ENCODE measurements at places on chromosomes 2 and 18.

- no peak for DNase-seq
These were observed 16.3 kb upstream of the RAB10 start for GRCh38 chr2:26017464-26018183.

DNA sequence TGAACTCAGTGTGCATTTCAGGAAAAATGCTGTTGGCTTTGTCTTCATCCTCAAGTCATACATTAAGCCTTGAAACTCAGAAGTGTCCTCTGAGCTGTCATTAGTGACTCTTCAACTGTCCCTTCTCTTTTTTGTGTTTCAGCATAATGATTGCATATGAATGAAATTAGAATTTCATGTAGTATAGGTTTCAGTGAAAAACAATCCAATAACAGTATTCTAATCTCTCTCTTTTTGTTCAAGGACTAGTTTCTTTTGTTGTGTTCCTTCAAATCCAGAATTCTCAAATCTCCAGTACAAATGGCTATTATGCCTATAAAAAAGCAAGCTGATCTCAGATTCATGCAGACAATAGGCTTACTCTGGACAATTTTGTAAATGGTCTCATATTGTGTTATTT is 133.5 kb downstream of the QPCT start:
- no peak for DNase-seq

DNA sequence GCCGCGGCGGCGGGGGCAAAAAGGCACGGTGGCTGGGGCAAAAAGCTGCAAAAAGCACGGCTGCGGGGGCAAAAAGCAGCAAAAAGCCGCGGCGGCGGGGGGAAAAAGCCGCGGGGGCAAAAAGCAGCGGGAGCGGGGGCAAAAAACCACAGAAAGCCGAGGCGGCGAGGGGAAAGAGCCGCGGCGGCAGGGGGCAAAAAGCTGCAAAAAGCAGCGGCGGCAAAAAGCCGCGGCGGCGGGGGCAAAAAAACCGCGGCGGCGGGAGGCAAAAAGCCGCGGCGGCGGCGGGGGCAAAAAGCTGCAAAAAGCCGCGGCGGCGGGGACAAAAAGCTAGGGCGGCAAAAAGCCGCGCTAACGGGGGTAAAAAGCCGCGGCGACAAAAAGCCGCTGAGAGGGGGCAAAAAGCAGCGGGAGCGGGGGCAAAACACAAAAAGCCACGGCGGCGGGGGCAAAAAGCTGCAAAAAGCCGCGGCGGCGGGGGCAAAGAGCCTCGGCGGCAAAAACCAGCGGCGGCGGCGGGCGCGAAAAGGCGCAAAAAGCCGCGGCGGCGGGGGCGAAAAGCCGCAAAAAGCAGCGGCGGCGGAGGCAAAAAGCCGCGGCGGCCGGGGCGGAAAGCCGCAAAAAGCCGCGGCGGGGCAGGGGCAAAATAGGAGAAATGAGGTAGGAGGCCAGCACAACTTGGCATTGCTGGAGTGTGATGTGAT is 123.4 kb downstream of the ANKRD30BL start:
- DNase-seq: no peak

- no peak for DNase-seq
These were observed 9.0 kb downstream of the PMAIP1 start for GRCh38 chr18:59908799-59909198.

DNA sequence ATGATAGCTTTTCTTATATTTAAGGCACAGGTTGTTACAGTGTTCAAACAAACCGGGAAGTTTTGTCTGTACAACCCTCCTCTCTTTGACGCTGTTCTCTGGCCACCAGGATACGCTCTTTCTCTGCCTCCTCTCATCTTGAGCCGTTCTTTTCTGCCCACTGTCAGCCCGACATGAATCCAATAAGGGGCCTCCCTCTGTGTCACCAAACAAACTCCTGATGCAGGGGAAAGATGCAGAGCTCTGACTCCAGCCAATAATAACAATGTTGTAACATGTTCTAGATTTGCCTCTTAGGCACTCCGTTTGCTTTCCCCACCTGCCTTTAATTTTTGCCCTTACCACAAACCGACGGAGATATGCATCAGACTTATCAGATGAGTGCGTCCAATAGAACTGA is 449.3 kb downstream of the SLC4A3 start:
- no peak for DNase-seq

DNA sequence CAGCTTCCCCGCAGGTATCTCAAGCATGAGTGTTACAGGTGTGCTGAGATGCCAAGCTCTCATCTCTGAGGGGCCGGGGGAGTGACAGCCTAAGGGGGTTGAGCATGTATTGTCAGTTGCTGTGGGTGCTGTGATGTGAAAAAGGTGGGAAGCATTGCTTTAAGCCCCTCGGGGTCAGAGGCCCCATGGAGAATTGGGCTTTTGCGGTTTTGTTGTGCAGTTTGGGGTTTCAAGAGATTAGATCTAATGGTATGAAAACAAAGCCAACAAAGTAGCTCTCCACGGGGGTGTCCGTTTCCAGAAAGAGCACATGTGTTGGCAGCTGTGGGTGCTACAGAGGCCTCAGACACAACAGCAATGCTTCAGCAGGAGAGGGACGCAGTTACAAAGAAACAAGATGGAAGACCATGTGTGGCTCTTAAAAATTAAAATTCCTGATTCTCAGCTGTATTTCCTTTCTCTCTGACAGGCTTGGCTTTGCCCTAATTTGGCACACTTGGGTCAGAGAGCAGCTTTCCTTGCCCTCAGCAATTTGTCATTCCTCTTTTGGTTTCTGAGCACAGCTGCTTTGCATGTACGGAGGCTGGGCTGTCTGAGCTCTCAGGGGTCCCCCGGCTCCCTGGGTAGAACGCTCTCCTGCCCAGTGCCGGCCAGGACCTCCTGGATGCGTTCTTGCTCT is 69.9 kb downstream of the TMEM247 start:
- no peak for DNase-seq

DNA sequence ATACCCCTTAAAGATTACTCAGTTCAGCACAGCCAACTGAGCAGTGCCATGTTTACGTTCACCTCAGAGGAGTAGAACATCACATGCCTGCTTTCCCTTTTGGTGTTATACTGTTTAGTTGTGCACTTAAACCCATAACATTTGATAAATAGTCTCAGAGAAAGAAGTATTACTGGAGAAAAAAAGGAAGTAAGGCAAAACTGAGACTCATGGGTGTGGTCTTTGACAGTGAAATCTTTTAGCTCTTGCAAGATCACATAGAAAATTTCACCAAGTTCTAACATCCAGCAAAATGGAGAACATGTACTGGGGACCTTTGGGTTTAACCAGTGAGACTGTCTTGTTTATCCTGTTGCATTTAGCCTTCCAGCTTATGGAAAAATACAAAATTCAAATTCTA is 5.6 kb downstream of the TANK start:
- DNase-seq: no peak

- DNase-seq: no peak
These were observed 23.2 kb downstream of the HDAC4 start for GRCh38 chr2:239377591-239377990.

DNA sequence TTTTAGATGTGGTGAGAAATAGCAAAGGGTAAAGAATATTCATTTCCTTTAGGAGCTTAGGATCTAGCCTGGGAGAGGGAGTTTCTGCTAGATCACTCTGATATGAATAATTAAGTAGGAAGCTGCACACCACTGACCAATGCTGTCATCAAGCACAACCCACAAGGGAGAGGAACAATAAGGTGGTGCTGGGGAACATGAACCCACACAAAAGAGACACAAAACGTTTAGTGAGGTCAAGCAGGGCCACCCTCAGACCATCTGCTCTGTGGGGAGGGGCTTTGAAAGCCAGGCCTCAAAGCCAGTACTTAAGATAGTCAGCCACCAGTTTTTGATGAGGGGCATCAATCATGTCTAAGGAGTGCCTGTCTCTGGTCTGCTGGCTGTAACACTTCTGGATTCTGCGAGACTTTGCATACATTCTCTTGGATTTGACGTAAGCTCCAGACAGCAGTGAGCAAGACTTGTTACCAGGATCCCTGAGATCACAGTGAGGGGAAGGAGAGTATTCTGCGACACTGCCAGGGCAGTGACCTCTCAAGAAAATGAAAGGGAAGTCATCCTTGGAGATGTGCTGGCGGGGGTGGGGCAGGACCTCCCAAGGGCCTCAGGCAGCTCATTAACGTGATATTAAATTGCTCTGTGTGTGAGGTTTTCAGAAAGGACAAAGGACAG is 127.0 kb downstream of the CCBE1 start:
- peak; percentile 56 for DNase-seq

DNA sequence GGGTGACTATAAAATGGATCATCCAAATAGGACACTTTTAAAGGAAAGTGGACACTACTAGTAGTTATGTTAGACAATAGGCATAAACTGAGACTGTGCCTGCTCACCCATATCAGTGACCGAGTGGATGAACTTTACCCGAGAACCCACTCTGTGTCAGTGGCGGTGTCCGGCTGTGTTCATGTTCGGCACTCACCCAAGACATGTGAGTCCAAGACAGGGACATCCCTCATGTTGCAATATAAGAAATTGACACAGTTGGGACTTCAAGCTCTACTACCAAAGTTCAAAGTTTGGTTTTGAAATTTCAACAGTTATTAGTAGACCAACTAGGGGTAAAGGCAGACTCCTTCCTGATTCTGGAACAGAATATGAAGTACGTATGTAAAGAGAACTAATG is 326.3 kb upstream of the TNP1 start:
- DNase-seq: no peak

- DNase-seq: peak; percentile 59
These were observed 12.7 kb downstream of the KDM3A start for GRCh38 chr2:86453836-86454235.

DNA sequence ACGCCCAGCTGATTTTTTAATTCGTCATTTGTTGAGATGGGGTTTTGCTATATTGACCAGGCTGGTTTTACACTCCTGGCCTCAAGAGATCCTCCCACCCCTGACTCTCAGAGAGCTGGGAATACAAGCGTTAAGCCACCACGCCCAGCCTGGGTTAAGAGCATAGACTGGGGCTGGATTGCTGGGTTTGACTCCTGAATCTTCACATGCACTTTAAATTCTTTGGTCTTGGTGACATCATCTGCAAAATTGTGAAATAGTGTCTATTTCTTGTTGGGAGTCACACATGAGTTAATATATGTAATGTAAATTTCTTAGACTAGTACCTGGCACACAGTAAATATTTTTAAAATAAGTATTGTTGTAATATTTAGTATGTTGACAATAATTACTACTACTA is 257.4 kb downstream of the DOK6 start:
- DNase-seq: no peak

GRCh38 chr18:29838556-29838955 is 1204.0 kb downstream of the DSC3 start:
- DNase-seq: no peak

- no peak for DNase-seq
These were observed 288.5 kb downstream of the PDE11A start for GRCh38 chr2:177783835-177784744.

DNA sequence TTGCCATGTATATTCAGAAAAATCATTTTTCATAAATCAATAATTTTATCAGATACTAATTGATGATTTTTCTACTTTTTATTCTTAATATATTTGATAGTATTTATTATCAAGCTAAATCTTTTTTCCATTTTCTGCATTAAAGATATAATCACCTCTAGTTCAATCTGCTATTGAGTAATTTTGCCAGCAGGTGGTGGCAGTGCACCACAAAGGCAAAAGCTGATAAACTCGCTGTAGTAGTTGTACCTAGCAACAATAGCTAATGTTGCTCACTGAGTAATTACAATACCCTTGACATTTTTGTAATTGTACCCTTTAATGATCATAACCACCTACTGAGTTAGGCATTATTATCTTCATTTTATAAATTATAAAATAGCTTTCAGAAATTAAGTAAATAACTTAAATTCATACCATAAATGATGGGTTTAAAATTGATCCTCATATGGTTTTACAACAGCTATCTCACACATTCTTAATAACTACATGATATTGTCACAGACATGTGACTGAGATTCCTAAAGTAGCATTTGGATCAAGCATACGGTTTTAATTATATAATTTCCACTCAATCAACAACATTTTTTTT is 52.0 kb upstream of the CALCRL start:
- DNase-seq: no peak

DNA sequence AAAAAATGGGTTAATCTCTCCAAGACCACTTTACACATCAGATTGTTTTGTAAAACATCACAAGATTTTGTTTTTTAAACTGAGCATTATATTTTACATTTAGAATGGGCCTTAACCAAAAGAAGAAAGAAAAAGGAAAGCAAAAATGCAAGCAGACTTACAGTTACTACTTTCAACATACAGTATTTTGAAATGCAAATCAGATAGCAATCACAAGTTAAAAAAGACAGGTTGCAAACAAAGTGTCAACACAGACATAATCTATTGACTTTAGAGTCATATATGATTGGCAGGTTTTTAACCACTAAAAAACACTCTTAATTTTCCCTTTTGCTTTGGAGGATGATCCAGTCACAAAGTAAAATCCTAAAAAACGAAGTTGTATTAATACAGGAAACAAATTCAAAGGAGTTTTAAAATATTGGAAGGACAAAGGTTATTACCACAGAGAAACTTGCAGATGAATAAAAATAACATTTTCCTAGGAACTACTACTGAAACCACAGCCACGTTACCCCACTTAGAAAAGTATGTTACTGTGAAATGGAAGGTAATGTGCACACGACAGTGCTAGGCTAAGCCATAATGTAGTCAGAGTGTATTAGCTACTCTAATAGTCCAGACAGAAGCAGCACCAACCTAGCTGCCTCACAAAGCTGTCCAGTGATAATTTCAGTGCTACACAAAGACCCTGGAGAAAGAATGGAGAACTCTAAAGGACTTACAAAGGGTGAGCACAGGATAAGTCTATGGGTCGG is 22.9 kb downstream of the DARS1 start:
- DNase-seq: no peak

DNA sequence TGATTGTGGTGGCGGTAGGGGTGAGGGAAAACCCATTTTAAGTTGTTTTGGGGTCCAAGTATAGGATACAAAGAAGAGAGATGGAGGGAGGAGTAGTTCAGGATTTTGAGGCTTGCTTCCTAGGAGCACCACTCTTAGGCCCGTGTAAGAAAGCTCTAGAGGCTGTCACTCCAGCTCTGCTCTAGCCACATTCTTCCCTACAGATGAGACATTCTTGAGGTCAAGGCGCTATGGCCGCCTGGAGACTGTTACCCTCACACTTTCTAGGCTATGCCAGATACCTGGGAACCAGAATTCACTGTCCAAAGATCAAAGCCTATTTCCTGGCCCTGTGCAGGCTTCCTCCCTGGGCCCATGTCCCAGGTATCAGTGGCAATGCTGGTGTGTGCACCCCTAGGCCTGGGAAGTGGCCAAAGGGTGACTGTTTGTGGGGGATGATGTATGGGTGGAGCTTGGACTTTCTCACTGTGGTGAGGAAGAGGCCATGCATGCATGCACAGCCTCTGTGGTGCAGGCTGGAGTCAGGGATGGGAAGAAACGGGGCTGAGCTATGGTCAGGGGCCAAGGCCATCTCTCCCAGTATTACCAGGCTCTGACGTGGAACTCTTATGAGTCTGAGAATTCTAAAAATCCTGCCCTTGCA is 7.0 kb upstream of the TTL start:
- DNase-seq: no peak

GRCh38 chr18:55272510-55273243 is 313.4 kb upstream of the CCDC68 start:
- DNase-seq: no peak
